ENCODE measurements at places on chromosomes 11 and 22. TPM values are rescaled to one million over a fixed set of nuclear protein-coding genes. Genes with fewer than 3 reads are reported as not detected.

DNA sequence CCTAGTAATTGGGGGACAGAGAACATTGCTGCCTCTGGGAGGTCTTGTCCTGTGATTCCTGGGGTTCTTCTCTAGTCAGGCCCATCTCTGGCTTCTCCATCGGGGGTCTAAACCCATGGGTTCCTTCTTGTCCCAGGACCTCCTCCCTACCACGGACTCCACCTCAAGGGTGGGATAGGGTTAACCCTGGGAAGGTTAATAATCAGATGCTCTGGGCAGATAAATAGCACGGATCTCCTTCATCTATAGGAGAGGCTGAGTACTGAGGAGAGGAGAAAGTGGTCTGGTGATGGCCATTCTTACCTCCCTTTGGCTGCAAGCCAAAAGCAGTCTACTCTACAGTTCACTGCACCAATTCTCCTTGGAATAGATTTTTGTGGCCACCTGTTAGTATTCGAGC, 10.5 kb downstream of the HEPHL1 start:
- H3K4me3 ChIP-seq, result no peak overlapping the region
- H3K4me1 ChIP-seq, result no peaks in the 10 kb centered on the region
- no peaks in the 10 kb centered on the region for H3K36me3 ChIP-seq
- H3K27ac ChIP-seq, result no peak overlapping the region
- no peak for DNase-seq

DNA sequence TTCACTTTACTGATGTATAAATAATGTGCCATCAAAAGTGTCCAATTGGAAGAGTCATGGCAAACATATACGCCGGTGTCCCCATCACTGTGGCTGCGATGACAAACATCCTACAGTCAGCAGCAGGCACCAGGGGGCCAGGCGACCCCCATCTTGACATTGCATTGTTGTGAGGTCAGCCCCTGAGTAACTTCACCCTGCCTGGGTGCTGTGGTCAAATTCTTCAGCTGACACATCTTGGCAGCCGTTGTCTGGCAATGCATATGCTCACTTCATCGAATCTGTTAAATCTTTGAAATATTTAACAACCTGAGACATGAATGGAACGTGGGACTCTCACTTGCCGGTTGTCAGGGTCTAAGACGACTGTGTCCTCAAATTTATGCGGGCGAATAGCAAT, 430.9 kb downstream of the BRD1 start:
- no peaks in the 10 kb centered on the region for H3K4me1 ChIP-seq
- H3K27me3 ChIP-seq, result peaks cover 3% of the 10 kb centered on the region
- H3K27ac ChIP-seq, result no peak overlapping the region
- no peak for DNase-seq
- no peaks in the 10 kb centered on the region for H3K36me3 ChIP-seq
- H3K4me3 ChIP-seq, result no peak overlapping the region

GRCh38 chr11:105109855-105110687, 29.5 kb downstream of the CARD18 start:
- no peak for DNase-seq
- H3K36me3 ChIP-seq, result no peaks in the 10 kb centered on the region
- no peak overlapping the region for H3K4me3 ChIP-seq
- no peaks in the 10 kb centered on the region for H3K4me1 ChIP-seq

DNA sequence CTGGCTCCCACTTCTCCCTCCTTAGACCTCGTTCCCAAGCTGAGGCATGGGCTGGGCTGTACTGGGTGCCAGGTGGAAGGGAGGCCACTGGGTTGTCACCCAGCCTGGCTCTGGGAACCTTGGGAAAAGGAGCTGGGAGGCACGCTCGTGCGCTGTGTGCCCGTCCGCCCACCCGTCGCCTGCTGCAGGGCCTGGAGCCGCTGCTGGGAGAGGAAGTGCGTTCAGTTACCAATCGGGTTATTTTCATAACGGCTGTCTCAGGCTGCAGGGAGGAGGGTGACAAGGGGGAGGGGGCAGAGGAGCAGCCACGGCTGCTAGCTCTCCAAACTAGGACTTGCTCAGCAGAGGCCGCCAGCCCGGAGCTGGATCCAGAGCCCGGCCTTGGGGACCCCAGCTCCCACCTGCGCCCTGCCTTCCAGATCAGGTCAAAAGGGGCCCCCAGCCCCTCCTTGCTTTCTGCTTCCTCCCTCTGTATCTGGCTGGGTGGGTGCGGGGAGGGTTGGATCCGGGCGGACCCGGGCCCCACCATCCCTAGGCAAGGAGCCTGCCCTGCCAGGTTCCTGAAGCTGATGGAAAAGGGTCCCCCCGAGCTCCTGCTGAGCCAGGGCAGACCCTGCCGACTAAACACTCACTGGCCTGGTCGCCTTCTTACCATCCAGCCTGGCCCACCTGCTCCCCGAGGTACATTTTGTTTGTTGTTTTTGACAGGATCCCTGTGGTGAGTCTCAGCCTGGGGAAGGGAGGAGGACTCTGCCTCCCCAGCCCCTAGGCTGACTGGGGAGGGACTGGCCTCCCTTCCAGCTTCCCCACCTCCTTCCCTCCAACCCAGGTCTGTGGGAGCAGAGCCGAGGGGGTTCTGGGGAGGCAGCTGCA, 14.3 kb downstream of the DGKZ start:
- peak overlapping the region; percentile 6 for H3K4me3 ChIP-seq
- DNase-seq, result no peak
- H3K36me3 ChIP-seq, result no peaks in the 10 kb centered on the region
- peak overlapping the region; percentile 72 for H3K27ac ChIP-seq
- peaks cover 10% of the 10 kb centered on the region for H3K4me1 ChIP-seq
- H3K27me3 ChIP-seq, result no peaks in the 10 kb centered on the region

- peaks cover 3% of the 10 kb centered on the region for H3K27me3 ChIP-seq
- no peaks in the 10 kb centered on the region for H3K4me1 ChIP-seq
- no peak for DNase-seq
- no peak overlapping the region for H3K4me3 ChIP-seq
- no peak overlapping the region for H3K27ac ChIP-seq
These were observed 386.2 kb downstream of the CADM1 start for GRCh38 chr11:115117956-115118493.

- no peak overlapping the region for H3K4me3 ChIP-seq
- H3K27ac ChIP-seq, result no peak overlapping the region
- no peak for DNase-seq
- no peaks in the 10 kb centered on the region for H3K27me3 ChIP-seq
- no peaks in the 10 kb centered on the region for H3K4me1 ChIP-seq
These were observed 1333.1 kb upstream of the TENM4 start for GRCh38 chr11:80773919-80774318.

GRCh38 chr11:128535468-128536457, 51.6 kb downstream of the ETS1 start:
- DNase-seq, result no peak
- no peak overlapping the region for H3K27ac ChIP-seq
- H3K27me3 ChIP-seq, result no peaks in the 10 kb centered on the region
- no peak overlapping the region for H3K4me3 ChIP-seq
- no peaks in the 10 kb centered on the region for H3K4me1 ChIP-seq

GRCh38 chr11:66743271-66743968, 14.4 kb upstream of the SPTBN2 start:
- H3K36me3 ChIP-seq, result no peaks in the 10 kb centered on the region
- DNase-seq, result peak; percentile 90

Gene GTSE1
- 4.8 TPM for total RNA-seq

Gene OR8D1
- total RNA-seq, result not detected

Gene RAPSN
- total RNA-seq, result not detected

Gene OR52I1
- not detected for total RNA-seq

Gene PTPN5
- total RNA-seq, result 4.8 TPM
